GM06990 (cell line): ENCODE measurements at places on chromosomes 1 and 21.

- no peak for DNase-seq
Measured at GRCh38 chr1:1625824-1626206, 6.2 kb upstream of the MMP23B start.

DNA sequence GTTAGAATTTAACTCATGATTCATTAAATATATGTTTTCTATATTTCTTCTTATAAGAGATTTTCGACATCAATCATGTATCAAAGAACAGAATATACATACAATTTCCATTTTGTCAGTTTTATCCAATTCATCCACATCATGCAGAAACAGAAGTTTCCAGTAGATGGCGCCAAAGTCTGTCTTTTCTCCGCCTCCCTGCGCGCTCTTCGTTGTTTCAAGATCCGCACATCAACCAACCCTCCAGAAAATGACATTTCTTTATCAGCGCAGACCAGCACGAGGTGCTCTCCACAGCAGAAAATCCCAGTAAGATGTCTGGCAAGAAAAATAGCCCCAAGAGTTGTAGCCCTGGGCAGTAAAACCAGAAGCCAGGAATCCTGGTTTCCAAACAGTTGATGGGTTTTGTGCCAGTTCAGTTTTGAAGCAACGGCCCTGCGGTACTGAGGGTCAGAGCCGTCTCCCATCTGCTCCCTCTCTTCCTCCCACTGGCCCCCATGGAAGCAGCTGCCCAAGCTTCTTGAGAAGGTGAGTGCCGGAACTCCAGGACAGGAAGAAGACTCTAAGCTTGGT is 38.6 kb upstream of the GPR137B start:
- no peak for DNase-seq

GRCh38 chr1:47417170-47418044 is 1.3 kb downstream of the FOXE3 start:
- DNase-seq: no peak

DNA sequence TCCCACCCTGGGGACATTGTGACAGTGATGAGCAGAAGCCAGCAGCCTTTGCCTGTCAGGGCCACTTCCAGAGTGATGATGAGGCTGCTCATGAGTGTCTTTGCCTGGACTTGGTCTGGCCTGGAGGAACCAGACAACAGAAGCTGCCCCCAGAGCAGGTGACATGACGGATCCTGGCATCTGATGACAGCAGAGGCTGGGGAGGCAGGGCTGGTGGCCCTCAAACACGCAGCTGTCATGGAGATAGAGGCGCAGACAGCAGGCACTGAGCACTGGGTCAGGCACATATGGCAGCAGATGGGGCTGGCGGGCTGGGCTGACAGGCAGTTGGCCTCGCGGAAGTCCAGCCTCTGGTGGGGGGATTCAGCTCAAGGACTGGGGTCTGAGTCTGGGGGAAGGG is 66.4 kb upstream of the STUM start:
- DNase-seq: no peak

- DNase-seq: no peak
Measured at GRCh38 chr1:167132301-167133010, 38.6 kb downstream of the STYXL2 start.

DNA sequence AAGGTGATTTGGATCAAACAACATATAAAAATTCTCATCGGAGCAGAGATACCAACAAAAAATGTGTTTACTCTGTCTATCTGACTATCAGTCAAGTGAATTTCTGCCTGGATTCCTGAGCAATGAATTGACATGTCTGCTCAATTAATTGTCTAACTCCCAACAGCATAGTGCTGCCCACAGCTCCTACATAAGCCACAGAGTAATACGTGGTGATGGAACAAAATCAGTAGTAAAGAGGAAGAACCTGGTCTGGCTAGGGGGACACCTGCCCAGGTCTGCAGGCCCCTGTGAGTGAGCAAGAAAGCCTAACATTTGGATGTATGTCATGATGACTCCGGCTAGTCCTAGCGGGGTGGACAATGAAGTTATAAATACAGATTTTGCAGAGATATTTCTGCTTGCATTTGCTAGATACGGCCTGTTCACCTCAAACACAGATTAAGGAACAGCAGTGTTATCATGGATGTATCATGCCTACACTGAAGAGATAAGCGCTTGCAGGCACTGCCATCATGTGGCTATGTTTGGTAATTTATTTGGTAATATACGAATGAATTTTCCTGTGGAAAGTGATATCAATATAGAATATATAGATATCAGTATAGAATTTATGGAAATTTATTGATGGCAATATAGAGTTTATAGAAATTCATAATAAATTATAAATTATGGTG is 69.6 kb upstream of the LRRC8B start:
- no peak for DNase-seq

DNA sequence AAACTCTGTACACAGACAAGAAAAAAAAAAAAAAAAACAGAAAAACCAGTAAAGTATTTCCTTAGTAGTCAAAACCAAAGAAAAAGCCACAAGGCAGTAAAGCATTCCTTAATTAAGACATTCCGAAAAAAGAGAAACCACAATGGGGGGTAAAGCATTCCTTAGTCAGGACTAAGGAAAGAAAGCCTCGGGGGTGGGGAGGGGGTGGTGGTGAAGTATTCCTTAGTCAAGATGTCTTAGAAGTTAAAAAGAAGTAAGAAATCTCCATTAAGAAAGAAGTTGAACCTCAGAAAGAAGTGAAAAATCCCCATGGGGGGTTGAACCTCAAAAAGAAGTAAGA is 28.2 kb upstream of the FMO1 start:
- DNase-seq: no peak

- DNase-seq: no peak
Measured at GRCh38 chr1:51044199-51044598, 57.8 kb upstream of the C1orf185 start.

GRCh38 chr1:68442822-68443556 is 6.8 kb downstream of the RPE65 start:
- DNase-seq: peak; percentile 6

DNA sequence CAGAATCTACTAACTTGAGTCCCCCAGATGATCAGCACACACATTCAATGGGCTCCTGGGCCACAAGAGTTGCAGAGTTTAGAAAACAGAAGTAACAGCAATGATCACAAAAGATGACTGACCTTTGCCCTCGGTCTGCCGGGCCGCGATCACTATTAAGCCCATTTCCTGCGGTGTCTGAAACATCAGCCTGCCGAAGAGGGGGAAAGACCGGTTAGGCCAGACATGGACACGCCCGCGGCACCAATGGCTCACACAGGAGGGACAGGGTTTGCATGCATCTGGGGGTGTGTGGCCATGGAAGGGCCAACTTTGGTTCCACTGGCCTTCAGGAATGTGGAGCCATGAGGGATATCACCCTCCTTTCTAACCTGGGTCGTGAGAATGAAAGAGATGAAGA is 68.2 kb downstream of the SIM2 start:
- no peak for DNase-seq

GRCh38 chr1:239337799-239338430 is 48.5 kb upstream of the CHRM3 start:
- no peak for DNase-seq

DNA sequence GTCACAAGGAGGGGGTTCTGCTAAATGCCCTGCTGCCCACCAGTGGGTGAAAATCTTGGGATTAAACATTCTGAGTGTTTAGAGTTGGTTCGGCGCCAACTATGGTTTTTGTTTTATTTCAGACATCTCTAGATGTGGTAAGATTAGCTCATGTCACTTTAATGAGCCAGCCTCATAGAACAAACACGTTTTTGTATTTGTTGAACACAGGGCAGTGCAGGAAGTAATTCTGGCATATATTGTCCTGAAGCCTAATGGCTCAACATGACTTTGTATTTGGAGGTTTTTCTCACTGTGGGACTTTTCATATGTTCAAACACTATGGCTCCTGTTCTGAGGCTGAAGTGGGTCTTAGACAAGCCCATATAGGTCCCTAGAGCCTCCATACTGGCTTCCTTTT is 107.8 kb downstream of the NGF start:
- DNase-seq: no peak

DNA sequence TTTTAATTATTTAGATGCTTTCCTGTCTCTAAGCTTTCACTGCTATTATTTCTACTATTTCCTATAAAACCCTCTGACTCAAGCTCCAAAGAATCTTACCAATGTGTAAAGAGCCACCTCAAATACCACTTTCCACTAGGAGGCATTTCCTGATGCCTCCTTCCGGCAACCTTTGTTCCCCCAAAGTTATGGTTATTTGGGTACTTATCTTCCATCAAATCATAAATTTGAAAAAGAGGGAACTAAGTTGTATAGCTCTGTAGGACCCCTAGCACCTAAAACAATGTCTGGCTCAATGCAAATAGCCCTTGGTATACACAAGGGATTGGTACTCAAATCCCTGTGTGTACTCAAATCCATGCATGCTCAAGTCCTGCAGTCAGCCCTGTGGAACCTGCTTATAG is 79.6 kb downstream of the NME7 start:
- no peak for DNase-seq

GRCh38 chr1:175385316-175385715 is 192.7 kb upstream of the KIAA0040 start:
- no peak for DNase-seq
